ENCODE measurements at places on chromosomes 16 and 17.
A peak's percentile ranks its signal among the peaks of the same experiment; 100 is the strongest.

DNA sequence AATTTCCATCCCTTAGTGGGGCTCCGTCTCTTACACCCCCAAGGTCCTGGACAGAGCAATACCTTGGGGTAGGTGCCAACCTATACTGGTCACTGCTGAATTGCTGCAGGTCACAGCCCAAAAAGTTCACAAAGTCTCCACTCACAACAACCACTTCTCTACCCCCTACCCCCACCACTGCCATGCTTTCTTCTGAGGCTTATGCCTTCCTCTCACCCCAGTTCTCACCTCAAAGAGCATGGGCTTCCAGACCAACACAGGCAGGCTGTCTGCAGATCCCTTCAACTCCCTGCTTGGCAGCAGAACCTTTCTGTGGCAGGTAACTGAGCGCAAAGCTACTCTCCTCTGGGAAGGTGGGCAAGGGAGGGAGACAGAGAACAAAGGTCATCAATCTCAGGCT lies 35.5 kb downstream of the C16orf78 start:
- DNase-seq, result no peak

GRCh38 chr16:11676799-11677198 lies 8.5 kb downstream of the SNN start:
- no peak for DNase-seq

- no peak for DNase-seq
Observed at GRCh38 chr17:74267987-74268499, 6.0 kb upstream of the DNAI2 start.

- DNase-seq, result no peak
Observed at GRCh38 chr17:75843577-75844529, at the start of gene UNC13D. Gene UNC13D (minus strand): TSS chr17:75844404. CDS start chr17:75844337, 67 bp downstream.

GRCh38 chr17:32861981-32862380 lies 14.9 kb downstream of the MYO1D start:
- DNase-seq, result no peak

GRCh38 chr16:77790912-77791311 lies 2.5 kb downstream of the VAT1L start:
- DNase-seq, result no peak

- no peak for DNase-seq
Observed at GRCh38 chr17:59769887-59770286, 62.4 kb downstream of the VMP1 start.

GRCh38 chr17:69325518-69326376 lies 1.2 kb downstream of the ABCA5 start:
- DNase-seq, result no peak

DNA sequence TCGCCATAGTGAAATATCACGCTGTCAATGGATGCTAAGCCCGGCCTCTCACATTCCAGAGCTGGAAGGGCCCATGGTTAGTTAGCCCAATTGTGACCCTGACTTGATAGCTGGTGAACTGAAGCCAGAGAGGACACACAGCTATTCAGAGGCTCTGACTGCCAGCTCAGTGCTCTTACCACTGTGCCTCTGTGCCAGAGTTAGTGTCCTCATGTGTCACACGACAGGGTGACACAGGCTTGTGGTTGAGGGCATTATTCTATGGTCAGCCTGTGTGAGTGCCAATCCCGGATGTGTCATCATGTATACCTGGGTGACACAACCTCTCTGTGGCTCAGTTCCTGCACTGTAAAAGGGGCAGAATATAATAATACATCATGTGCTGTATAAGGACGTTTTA lies 2.5 kb upstream of the MT1X start:
- no peak for DNase-seq

GRCh38 chr17:79721993-79722671 lies 8.6 kb upstream of the ENPP7 start:
- DNase-seq, result no peak

- DNase-seq, result no peak
Observed at GRCh38 chr16:75476817-75477216, 12.3 kb upstream of the TMEM170A start.

DNA sequence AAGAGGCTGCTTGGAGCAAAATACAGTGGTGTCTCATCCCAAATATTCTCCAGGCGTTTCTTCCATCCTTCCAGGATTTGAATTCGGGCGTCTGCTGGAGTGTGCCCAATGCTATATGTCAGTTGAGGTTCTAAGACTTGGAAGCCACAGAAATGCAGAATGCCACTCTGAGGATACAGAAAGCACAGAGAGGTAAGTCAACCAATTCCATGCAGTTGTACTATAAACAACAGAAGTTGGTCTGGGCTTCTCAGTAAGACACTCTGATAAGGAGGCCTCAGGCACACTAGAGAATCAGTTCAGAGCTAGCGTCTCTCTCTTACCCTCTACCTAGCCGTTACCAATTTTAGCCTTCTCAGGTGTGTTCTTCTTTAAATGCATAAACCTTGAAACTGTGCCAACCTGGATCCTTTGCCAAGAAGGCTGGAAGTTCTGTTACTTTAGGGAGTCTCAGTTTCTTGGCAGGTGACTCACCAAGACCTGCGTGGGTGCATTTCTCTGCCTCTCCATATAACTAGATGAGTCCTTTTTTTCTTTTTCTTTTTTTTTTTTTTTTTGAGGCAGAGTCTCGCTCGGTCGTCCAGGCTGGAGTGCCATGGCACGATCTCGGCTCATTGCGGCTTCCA lies 15.1 kb downstream of the NQO1 start:
- DNase-seq, result no peak

DNA sequence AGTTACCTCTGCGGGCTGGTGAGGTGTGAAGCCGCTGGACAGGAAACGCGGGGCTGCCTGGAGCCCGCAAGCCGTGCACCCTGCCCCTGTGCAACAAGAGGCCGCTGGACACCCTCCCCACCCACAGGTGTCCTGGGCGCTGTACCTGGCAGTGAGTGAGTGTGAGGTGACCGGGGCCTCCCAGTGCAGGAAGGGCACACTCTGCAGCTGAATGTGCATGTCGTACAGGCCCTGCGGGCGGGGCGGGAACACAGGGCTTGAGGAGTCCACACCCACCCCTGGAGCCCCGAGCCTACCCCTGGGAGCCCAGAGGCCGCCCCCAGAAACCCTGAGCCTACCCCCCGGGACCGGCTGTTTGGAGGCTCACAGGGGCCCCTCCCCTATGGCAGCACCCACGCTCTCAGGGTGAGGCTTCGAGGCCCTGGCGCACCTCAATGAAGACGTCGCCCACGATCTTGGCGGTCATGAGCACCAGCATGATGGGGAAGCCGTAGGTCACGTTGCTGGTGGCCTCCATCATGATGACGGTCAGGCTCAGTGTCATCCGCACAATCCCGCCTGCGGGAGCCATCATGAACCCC lies 4.3 kb upstream of the CCDC154 start:
- DNase-seq, result no peak

GRCh38 chr17:55668312-55668920 lies 54.2 kb downstream of the TMEM100 start:
- no peak for DNase-seq

DNA sequence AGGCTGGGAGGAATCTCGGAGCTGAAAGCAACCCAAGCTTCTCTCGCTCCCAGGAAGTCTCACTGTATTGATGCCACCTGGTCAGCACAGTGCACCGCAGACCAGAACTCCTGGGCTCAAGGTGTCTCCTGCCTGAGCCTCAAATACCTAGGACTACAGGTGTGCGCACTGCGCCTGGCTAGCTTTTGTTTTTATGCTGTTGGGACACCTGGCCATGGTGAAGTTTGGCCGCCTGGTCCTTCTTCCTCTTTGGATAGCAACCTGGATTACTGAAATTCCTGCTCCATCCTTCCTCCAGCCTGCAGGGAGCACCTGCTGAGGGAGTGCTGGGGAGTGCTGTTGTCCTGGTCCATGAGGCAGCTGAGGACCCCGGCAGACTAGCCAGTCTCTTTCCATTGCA lies 56.6 kb downstream of the COTL1 start:
- DNase-seq, result no peak

- DNase-seq, result no peak
Observed at GRCh38 chr17:57585341-57586195, 159.5 kb downstream of the CCDC182 start.

DNA sequence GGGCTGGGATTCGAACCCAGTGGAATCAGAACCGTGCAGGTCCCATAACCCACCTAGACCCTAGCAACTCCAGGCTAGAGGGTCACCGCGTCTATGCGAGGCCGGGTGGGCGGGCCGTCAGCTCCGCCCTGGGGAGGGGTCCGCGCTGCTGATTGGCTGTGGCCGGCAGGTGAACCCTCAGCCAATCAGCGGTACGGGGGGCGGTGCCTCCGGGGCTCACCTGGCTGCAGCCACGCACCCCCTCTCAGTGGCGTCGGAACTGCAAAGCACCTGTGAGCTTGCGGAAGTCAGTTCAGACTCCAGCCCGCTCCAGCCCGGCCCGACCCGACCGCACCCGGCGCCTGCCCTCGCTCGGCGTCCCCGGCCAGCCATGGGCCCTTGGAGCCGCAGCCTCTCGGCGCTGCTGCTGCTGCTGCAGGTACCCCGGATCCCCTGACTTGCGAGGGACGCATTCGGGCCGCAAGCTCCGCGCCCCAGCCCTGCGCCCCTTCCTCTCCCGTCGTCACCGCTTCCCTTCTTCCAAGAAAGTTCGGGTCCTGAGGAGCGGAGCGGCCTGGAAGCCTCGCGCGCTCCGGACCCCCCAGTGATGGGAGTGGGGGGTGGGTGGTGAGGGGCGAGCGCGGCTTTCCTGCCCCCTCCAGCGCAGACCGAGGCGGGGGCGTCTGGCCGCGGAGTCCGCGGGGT lies at the start of gene CDH1:
Gene CDH1 (plus strand): TSS at position 247 of the 684 bp plus-strand sequence. CDS start 124 bp downstream, at position 371.
- no peak for DNase-seq

DNA sequence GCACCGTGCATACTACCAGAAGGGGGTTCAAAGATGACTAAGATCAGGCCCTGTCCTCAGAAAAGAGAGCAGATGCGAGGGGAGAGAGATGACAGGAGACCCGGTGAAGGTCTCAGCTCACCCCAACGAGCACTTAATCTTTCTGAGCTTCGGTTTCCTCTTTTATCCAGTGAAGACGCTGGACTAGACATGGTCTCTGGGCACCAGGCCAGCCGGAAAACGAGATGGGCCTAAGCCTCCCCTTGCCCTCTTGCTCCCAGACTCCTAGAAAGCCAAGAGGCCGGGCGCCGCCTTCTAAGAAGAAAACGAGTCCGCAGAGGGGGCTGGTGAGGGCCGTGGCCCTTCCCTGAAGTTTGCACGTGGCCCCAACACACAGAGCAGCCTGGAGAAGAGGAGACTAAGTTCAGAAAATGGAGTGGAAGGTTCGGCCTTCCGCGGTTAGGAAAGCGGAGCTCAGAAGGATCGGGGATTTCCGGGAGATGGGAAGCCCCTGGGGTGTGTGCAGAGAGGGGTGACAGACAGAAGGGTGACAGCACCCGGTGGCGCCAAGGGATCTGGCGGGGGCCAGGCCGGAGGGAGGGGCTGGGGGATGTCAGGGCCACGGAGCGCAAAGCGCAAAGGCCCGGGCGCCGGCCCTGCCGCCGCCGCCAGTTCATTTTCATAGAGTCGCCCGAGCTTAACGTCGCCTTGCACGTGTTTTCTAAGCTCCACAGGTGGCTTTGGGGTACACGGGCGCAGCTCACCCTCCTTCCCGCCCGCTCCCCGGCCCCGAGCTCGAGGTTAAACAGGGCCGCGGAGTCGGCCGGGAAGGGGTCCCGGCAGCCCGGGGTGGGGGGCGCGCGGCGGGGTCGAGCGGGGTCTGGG lies 42.1 kb upstream of the BHLHA9 start:
- DNase-seq, result no peak

- DNase-seq, result no peak
Observed at GRCh38 chr17:47834756-47835155, 3.3 kb downstream of the LRRC46 start.

GRCh38 chr16:47037746-47038458 lies 64.4 kb upstream of the DNAJA2 start:
- DNase-seq, result peak; percentile 36

- DNase-seq, result no peak
Observed at GRCh38 chr17:50213026-50214022, 11.9 kb upstream of the COL1A1 start.

GRCh38 chr16:27579087-27579980 lies 29.4 kb downstream of the KATNIP start:
- no peak for DNase-seq

- DNase-seq, result no peak
Observed at GRCh38 chr16:70402916-70403659, 35.8 kb downstream of the ST3GAL2 start.

DNA sequence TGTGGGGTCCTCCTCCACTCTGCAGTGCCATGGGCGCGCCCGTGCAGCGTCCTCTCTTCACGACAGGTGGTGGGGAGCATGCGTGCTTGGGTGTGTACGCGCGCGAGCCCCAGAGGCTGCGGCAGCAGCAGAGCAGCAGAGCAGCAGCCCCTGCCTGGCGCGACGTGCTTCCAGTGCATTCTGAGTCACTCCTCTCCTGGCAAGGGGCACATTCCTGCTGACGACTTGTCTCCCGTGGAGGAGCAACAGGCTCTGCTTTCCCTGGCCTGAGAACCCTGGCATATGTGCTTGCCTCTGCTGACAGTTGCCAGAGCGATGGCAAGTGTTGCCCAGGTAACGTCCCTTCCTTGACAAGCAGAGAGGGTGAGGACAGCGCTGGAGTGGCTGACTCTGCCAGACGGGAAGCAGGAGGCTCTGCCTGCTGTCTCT lies 133.8 kb upstream of the PLCG2 start:
- no peak for DNase-seq

DNA sequence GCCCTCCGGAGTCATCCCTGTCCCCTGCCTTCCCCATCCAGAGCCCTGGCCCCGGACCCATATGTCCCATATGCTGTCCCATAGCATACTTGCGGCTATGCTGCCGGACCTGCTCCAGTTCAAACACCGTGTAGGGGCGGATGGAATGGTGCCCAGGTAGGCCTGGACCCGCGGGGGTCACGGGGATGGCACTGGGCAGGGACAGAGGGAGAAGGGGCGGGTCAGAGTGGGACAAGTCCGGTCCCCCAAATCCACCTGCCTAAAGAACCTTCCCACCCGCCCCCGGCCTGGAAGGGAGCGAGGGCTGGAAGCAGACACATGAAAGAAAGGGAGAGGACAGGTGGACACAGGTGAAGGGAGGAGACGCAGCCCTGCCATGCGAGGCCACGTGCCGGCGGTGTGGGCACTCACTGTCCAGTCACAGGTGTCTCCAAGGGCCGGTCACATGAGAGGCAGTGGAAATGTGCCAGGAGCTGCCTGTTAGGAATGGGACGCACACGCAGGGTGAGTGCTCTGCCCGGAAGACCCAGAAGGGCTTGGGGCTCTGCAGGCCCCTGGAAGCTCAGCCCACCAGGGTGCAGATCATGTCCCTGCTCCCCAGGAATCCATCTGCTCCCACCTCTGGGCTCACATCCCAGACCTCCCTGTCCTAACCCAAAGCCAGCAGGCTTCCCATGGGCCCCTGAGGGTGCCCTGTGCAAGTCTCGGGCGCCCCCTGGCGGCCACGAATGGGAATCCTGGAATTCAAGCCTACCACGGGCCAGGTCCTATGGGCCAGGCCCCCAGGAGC lies 14.0 kb downstream of the UBALD2 start:
- DNase-seq, result peak; percentile 62

DNA sequence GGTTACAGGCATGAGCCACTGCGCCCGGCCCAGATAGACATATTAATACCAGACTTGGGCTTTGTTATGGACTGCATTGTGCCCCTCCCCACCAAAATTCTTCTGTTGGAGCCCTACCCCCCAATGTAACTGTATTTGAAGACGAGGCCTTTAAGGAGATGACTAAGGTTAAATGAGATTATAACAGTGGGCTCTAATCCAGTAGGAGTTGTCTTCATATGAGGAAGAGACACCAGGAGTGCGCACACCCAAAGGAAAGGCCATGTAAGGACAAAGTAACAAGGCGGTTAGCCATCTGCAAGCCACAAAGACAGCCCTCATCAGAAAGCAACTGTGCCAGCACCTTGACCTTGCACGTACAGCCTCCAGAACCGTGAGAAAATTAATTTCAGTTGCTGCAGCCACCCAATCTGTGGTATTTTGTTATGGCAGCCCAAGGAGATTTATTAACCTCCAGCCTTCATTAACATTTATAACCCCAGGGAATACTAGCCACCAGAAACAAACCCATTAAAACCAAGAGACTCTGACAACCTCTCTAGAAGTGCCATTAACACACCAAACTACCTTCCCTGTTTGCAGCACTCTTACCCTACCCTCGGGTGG lies 107.6 kb downstream of the TTC19 start:
- DNase-seq, result no peak

Measured in left renal cortex interstitium (tissue), 4 donors.